Activated T-cell treated with anti-CD3 and anti-CD28 coated beads for 1 hour (primary cell): ENCODE measurements at places on chromosomes 5 and 9.
A peak's percentile ranks its signal among the peaks of the same experiment; 100 is the strongest.

DNA sequence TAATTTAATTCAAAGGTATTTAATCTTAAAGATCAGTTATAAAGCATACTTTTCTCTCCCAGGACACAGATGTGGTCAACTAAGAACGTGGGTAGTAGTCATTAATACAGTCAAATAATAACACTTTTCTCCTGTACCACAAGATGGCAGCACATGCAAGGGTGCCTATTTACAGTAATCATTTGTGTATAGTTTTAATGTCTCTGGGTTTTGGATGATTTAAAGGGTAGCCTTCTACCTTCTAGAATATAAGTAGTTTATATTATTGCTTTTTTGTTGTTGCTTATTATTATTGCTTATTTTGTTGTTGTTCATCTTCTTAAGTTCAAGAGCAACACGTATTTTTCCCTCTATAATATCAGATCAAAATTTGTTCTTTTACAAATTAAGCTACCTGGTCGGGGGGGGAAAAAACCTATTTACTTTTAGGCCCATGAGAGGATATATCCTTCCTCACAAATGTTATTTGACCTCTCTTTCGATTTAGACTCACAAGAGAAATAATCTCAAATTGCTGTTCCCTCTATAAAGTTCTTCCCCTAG is 59.6 kb upstream of the SLC27A6 start:
- peak; percentile 19 for DNase-seq

DNA sequence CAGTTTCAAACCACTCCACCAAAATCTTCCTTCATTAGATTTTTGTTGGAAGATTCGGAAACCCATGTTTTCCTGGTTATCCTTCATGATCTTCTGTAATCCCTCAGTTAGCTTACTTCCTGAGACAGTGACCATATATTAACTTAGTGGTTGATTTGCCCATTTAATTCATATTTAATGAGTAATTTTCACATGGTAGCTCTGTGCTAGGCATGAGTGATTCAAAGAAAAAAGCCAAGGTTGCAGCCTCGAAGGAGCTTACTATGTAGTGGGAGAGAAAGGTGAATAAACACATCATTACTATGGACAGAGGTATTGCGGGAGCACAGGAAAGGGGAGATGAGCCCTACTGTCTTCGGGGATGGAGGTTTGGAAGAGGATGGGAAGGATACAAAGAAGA is 158.5 kb downstream of the TLE1 start:
- DNase-seq, result no peak

DNA sequence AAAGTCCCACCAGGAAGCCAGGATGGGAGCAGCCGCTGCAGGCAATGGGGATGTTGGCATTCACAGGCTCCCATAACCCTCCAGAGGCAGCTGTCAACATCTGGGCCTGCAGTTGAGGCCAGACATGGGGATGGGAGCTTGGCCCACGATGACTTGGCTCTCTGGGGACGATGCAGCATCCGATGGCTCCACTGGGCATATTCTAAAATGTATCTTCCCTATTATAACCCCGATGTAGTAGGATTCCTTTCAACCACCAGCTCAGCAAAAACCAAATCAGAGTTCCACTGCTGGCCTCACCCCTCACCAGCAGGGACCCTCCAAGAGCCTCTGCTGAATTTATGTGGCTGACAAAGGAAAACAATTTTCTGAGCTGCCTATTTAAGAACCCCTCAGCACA is 7.1 kb downstream of the SPRY4 start:
- DNase-seq, result no peak

DNA sequence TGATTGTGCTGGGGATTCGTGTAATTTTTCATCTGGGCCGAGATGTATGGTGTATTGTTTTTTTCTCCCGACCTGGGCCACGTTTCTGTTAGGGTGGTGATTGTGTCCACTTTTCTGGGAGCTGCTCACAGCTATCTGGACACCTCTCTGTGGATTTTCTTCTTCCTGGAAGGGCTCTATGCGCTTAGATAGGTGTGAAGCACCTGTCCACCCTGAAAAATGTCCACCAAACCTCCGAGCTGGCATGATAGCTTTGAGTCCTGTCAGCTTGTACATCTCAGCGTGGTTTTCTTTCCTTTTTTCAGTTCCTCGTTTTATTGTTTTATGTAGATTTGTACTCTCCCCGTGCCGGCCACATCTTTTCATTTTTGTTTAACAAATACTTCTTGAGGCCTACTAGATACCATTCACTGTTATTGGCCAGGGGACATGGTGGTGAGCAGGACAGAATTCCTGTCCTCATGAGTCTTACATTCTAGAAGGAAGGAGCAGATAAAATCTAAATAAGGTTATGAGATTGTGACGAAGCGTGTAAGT is 1.1 kb downstream of the UGCG start:
- no peak for DNase-seq

GRCh38 chr9:134773842-134774241 is 106.8 kb upstream of the FCN2 start:
- DNase-seq, result no peak

DNA sequence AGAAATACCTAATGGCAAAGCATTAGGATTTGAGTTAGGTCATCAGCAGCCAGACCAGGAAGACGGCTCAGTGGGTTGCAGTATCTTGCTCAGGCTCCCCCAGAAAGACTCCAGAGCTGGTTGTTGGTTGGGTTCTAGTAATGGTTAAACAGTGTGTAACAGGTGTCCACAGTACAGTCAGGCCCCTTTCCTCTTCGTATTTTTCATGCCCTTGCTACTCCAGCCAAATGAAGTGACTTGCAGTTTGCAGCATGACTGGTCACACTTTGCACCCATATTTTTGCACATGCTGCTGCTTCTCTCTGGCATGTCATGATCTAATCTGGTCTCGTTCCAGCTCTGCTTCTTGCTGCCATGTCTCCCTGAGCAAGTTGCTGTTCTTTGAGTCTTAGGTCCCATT is 60.6 kb upstream of the TRPC7 start:
- DNase-seq, result no peak

- no peak for DNase-seq
Observed at GRCh38 chr5:80466669-80467485, 21.0 kb upstream of the FAM151B start.

DNA sequence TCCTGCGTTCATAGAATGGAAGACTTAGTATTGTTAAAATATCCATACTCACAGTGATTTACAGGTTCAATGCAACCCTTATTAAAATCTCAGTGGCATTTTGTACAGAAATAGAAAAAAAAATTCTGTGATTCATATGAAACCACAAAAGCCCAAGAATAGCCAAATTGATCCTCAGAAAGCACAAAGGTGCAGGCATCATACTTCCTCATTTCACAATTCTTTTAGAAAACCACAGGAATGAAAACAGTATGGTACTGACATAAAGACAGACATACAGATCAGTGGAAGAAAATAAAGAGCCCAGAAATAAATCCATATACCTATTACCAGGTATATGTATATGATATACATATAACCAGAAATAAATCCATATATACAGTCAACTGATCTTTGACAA is 86.8 kb upstream of the MEGF10 start:
- no peak for DNase-seq
